ENCODE measurements at places on chromosomes 3 and 15.

DNA sequence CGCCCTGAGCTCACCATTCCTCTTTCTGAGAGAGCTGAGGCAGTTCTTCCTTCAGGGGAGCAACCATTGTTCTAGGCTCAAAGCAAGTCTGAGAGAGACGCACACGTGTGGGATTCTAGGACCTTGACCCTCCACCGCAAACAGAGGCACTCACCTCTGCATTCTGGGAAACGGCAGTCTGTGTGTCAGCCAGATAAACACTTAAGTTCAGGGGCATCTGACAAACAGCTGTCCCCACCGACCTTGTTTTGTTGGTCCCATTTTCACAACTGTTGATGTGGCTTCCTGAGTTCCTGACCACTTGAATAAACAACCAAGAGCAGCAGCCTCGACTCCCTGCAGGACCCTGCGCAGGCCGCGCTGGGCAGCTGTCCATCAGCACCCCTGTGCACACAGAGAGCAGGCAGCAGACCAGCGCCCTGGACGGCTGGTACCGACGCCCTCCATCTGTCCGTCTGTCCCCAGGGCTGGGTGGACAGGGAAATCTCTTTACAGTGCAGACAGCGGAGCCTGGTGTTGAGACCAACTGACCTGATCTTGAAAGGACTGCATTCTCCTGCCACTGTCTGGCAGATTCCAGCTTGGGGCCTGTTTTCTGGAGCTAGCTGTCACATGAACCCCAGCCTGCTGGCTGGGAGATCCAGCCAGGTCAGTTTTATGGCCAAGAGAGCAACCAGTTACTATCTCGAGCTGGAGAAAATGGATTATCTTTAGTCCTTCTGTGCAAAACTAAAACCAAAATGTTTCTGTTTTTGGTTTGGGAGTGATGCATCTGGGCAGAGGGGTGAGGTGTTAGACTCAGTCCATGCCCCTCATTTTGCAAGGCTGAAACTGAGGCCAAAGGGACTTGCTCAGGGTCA lies 64.2 kb downstream of the FAM43A start:
- no peak for DNase-seq

GRCh38 chr15:59322056-59322759 lies 50.5 kb downstream of the MYO1E start:
- DNase-seq: no peak

GRCh38 chr3:63779227-63779626 lies 39.9 kb upstream of the C3orf49 start:
- no peak for DNase-seq

GRCh38 chr3:41115069-41115468 lies 84.2 kb upstream of the CTNNB1 start:
- no peak for DNase-seq

DNA sequence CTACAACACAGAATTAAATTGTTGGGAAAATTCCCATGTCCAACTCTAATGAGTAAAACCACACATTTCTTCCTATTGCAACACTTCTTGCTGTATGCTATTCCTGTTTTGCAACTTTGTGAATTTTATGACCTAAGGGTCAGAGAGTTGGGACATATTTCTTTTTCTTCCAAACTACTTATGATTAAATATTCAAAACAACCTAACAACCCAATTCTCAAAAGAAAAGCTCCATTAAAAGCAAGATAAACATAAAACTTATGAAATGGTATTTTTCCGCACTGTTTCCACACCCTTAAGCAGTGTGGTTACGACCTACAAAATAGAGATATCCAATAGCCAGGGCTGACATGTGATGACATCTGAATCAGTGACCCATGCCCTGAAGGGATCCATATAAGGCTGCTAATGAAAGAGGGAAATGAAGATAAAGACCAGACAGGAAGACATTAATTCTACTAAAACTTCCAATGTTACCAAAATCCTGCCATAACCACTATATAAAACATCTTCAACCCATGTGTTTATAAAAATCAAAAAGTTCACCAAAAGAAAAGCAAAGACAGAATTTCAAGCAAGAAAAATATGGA lies 45.6 kb downstream of the DMXL2 start:
- DNase-seq: peak; percentile 74

GRCh38 chr3:133835418-133835743 lies 29.8 kb downstream of the SRPRB start:
- no peak for DNase-seq

DNA sequence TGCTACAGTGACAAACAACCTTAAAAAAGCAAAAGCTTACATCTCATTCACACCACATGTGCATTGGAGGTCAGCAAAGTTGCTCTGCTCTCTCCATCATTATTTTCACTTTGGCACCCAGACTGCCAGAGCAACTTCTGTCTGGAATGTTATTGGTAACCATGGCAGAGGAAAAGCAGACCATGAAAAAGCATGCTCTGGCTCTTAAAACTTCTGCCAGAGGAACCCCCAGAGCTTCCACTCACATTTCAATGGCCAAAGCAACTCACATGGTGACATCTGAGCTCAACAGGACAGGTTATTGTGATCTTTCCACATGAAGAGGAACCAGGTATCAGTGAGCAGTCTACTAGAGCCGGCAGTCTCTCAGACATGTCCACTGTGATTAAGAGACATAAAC lies 21.9 kb upstream of the FRMD5 start:
- no peak for DNase-seq

DNA sequence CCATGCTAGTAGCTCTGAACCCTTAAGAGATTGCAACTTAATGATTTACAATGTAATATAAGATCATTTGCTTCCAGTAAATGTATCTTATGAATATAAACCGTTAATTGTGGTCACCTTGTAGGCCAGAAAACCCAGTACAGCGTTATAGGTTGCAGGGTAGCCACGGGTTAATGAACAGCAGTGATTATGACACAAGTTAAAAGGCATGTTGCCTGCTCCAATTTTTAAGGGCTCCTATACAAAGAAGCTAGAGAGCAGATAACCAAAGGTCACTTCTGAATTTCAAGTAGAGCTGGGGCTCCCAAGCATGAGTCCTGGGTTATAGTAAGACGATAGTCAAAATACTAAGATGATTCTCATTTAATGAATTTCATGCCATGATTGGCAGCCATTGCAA lies 13.5 kb downstream of the GUCA1C start:
- no peak for DNase-seq

DNA sequence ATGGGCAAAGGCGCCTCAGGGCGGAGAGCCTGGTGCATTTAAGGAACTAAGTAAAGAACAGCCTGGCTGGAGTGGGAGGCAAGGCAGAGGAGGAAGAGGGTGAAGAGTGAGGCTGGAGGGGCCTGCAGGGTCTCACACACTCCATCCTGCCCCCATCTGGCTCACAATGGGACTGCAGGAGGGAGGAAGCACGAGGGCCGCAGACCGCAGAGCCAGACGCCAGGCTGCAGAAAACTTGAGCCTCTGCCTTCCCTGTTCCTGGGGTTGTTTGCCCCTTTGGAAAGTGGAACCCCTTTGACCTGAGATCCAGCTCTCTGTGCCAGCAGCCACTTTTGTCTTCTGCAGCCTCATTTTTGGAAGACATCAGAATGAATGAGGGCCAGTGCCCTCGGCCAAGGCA lies 138.0 kb downstream of the SRGAP3 start:
- no peak for DNase-seq

DNA sequence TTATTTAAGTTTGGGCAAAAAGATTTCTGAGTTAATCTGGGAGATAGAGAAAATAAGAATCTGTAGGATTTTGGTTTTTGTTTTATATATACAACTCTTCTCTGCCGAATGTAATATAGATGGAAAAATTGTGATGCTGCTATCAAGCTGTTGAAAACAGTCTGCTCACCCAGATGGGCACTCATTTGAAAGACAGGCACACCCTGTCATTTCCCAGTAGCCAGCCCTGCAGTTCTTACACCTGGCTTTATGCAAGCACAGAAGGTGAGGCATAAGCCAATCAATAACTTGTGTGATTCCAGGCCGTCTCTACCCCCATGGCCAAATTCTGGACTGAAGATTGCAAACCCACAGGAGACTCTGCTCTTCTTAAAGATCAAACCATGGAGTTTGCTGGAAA lies 27.1 kb upstream of the PTX3 start:
- DNase-seq: no peak

DNA sequence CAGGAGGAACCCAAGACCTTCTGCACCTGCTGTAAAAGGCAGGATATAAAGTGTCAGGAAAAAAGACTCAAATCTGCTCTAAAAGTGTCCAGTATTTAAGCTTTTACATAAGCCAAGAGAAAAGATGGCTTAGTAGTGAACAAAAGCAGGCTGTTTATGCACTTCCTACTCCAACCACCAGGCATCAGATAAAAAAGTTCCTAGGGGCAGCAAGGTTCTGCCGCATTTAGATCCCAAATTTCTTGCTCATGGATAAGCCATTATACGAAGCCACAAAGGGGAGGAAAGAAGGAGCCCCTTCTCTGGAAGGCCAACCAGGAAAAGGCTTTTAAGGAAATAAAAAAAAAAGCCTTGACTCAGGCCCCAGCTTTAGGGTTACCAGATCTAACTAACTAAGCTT lies 10.6 kb upstream of the SLC9C1 start:
- peak; percentile 4 for DNase-seq

DNA sequence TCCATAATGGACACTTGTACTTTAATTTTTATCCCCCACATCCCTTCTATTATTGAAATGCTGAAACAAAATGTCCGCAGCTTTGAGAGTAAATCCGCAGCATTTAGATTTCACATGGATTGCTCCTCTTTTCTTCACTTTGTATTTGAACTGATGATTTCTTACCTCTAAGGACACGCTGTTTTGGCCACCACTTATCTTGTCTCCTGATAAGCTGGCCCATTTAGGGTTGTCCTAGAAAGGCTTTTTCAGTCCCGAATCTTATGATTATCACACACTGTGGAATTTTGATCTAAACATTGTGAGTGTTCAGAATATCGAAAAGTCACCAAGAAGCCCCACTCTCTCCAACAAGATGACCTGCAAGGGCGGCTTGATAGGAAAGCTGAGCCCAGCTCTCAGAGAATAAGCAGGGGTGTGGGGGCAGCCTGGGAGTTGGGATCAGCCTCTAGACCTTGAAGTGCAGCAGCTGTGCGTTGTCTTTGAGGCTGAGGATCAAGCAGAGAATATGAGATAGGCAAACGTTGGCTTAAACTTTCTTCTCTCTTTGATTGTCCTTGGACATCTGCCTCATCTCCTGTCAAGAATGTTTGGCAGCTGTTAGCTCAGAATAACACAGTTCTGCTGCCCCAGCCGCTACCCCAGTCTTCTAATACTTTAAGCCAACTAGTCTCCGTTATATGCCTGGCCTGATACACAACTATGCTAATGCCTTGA lies 399.7 kb upstream of the NR2F2 start:
- DNase-seq: no peak

DNA sequence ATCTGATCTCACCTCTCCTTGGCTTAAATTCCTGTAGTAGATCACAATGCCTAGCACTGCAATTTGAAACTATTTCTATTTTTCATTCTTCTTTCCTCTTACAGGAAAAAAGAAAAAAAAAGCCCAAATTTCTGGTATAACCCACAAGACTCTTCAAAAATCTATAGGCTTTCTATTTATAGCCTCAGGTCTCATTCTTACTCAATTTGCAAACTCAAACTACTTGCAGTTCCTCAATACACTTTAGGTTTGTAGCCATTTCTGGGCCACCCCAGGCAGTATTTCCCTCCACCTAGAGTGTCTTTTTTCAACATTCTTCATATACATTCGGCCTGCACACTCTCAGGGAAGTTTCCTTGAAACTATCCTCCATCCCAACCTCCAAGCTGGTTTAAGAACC lies 169.0 kb downstream of the TBC1D5 start:
- DNase-seq: no peak

DNA sequence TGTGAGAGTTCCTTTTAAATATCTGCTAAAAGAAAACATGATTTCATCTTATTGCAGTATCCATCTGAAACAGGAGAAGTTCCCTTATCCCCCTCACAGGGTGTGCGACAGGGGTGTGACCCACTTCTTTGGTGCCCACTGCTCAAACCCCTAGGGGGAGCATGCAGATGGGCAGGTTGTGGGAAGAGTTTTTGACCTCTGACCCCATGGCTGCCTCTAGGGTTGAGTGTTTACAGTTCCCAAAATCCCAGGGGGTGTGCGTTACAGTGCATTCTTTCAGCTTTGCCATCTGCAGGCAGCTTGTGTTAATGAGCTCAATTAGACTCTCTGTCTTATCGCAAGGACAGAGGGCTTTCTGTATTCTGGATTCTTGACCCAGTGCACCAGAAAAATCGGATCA lies 443.2 kb upstream of the FRG2C start:
- no peak for DNase-seq

DNA sequence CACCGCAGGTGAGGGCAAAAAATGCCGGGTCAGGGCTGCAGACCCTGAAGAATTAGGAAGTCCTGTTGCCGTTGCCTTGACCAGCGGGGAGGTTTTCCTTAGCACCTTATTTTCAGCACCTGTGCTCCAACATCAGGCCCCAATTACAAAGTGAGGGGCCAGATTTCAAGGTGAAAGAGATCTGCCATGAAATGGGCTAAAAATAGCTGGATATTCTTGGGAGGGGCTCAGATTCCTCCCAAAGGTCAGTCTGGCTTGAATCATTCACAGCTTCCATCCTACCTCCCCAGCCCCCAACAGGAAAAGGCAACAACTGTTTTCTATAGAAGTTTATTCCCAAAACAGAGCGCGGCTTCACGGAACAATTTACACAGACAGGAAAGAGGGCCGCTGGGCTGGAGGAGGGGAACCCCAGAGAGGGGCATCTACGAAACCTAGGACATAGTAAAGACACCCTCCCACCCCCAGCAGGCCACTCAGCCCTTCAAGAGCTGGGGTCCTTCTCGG lies 941 bp upstream of the SLC26A6 start:
- DNase-seq: no peak

DNA sequence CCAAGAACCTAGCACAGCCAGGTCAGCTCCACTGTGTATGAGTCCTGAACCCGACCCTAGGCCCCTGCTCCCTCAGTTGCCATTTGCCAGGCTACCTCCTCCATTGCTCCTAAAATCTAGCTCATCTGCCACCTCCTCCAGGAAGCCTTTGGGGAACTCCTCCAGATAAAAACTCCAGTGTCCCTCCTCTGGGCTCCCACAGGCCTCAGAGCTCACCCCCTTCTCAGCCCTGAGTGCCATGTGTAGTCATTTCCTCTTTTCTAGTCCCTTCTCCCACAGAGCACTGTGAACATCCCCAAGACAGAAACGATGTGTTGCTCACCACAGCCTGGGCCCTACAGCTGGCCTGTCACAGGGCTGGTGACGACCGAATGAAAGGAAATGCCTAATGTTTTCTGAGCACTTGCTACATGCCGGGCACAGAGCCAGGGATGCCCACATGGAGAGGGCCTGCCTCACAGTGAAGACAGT lies 61.0 kb downstream of the IQSEC1 start:
- no peak for DNase-seq

- no peak for DNase-seq
Observed at GRCh38 chr15:66783725-66784124, 81.7 kb downstream of the SMAD6 start.

DNA sequence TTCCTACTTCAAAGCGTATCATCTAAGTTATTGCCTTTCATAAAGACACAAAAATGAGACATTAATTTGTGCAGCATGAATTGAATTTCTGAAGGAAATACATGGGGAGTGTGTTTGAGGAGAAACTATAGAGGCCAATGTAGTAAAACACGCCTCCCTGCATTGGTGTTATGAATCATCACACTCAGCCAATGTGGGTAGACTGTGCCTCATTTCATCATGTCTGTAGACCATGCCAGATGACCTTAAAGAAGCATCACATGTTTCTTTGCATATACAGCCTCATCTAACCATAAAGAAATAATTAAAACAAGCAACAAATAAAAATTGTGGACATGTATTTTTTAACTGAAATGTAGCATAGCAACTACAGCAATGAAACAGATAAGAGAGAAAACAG lies 486.0 kb upstream of the ADAMTS9 start:
- DNase-seq: peak; percentile 62

- no peak for DNase-seq
Observed at GRCh38 chr15:25771338-25771706, 91.8 kb downstream of the ATP10A start.

- no peak for DNase-seq
Observed at GRCh38 chr15:62734706-62735105, 307.8 kb upstream of the TPM1 start.
